ENCODE measurements at places on chromosomes 4 and X.

DNA sequence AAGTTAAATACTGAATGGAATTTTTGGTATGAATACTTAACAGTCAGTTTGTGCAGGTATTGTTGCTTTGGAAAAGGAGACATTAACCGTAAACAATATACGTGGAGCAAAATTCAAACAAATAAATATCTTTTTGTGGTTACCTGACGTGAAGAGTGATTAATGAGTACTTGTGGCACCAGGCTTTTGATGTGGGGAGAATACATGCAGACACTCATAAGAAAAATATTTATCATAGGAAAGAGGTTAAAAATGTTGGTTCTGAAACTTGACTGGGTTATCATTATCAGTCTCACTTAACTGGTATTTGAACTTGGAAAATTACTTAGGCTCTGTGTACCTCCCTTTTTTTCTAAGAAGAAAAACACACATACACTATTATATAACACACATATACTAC, 136.4 kb upstream of the NDST4 start:
- DNase-seq: no peak

DNA sequence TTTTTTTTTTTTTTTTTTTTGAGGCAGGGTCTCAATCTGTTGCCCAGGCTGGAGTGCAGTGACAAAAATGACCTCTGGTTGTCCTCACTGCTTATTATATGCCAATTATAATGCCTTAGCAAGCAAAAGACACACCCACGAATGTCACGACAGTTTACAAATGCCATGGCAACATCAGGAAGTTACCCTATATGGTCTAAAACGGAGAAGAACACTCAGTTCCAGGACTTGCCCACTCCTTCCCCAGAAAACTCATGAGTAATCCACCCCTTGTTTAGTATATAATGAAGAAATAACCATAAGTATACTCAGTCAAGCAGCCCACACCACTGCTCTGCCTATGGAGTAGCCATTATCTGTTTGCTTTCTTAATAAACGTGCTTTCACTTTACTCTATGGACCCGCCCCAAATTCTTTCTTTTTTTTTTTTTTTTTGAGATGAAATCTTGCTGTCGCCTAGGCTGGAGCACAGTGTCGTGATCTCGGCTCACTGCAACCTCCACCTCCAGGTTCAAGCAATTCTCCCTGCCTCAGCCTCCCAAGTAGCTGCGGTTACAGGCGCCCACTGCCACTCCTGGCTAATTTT, 106.2 kb downstream of the SMIM20 start:
- no peak for DNase-seq

DNA sequence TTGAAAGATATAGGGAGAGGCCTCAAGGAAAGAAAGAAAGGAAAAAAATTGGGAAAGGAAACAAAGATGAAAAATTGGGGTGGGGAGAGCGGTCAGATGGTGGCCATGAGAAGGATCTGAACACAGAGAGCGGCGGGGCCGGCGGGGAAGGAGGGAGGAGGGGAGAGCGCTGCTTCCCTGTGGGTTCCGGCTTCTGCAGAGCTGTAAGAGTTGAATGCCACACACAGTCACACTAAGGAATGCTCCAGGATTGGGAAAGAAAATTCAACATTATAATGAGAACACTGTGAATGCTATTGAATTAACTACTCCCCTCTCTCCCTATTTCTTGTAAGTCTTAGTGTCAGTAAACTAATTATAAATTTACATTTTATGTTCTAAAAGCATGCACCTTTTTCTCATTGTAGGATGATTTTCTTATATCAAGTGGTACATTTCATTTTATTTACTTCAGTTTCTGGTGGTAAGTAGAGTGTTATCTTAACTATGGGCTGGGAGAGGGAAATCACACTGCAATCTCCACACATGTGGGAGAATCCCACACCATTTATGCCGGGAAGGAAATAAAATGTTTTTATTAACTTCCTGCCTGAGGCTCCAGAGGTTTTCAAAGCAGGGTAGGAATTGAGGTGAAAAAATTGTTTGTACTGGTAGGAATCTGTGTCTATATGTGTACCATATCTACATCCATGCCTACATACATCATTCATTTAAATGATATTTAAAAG, 904 bp downstream of the F11 start:
- DNase-seq: no peak

GRCh38 chr4:16082426-16083240, 1.2 kb downstream of the PROM1 start:
- no peak for DNase-seq

- no peak for DNase-seq
Measured at GRCh38 chrX:84735025-84735424, 232.8 kb upstream of the HDX start.

DNA sequence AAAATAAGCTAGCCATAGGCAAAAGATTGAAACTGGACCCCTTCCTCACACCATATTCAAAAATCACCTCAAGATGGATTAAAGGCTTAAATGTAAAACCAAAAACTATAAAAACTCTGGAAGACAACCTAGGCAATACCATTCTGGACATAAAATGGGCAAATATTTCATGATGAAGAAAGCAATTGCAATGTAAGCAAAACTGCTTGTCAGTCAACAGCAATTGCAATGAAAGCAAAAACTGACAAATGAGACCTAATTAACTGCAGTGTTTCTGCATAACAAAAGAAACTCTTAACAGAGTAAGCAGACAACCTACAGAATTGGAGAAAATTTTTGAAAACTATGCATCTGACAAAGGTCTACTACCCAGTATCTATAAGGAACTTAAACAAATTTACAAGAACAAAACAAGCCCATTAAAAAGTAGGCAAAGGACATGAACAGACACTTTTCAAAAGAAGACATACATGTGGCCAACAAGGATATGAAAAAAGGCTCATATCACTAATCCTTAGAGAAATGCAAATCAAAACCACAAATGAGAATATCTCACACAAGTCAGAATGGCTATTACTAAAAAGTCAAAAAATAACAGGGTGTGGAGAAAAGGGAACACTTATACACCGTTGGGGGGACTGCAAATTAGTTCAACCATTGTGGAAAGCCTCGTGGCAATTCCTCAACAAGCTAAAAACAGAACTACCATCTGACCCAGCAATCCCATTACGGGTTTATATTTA, 46.7 kb downstream of the CFAP299 start:
- no peak for DNase-seq

GRCh38 chr4:96525898-96526297, 686.0 kb downstream of the PDHA2 start:
- no peak for DNase-seq

DNA sequence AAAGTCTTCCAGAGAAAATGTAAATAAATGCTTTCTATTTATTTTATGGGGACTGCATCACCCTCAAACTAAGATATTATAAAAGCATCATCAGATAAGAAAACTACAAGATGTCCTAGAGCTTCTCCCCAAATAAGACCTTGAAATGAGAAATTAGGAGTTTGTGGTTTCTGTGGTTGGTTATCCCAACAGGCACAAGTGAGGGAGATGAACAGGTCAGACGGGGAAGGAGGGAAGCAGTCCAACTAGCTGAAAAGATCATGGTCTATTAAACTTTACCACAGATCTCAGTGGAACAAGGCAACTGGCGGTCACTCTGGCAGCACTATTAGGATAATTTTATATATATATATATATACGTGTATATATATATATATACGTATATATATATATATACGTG, 319.3 kb upstream of the GRID2 start:
- DNase-seq: no peak

GRCh38 chr4:8754634-8755589, 116.7 kb downstream of the HMX1 start:
- no peak for DNase-seq

DNA sequence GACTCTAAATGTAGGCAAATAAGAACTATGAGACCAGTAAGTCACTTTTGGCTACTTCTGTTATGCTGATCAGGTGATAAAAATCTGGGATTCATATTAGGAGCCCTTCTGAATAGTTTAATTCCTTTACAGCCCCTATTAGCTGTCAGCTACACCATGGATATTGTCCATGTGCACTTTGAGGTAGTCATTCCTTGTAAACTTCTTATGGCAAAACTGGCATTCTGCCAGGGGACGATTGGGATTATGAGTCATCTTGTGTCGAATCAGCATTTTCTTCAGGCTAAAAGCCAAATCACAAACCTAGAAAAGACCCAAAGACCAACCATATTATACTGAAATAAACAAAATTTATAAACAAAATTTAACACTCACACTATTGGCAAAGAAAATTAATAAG, 227.6 kb downstream of the PRDM5 start:
- no peak for DNase-seq

DNA sequence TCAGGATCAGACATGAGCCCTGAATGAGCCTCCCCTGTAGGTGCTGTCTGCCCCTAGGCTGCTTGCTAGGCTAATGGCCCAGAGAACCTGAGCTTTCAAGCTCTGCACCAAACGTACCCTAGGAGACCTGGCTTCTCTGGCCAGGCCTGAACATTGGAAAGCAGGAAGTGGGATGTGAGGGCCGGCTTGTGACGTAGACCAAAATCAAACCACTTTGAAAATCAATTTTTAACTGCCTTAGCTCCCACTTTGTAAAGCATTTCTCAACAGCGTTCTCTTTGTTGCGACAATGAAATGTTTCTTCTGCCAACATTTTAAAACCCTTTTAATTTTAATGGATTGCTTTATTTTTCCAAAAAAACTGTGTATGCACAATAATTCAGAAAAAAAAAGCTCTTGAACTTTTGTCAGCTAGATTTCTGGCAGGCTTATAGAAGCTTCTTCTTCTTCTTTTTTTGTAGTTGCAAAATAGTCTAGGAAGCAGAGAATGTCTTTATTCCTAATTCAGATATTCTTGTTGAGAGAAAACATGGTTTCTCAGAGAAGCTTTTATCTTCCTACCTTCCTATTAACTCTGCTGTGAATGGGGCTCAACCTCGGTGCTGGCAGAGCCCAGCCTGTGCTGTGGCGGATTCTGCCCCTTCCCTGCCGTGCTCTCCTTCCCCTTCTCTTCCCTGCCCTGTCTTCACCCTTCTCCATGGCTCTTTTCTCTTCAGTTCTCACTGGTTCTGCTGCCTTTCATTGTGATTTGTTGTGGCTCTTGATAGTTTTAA, 145.2 kb upstream of the SFRP2 start:
- no peak for DNase-seq

GRCh38 chr4:57373991-57374390, 263.8 kb upstream of the IGFBP7 start:
- DNase-seq: no peak

GRCh38 chrX:11427453-11428071, 134.3 kb downstream of the AMELX start:
- DNase-seq: no peak

- DNase-seq: no peak
Measured at GRCh38 chrX:105098201-105098600, 122.3 kb downstream of the TEX13A start.

GRCh38 chr4:128835498-128836222, 26.2 kb downstream of the JADE1 start:
- DNase-seq: no peak

GRCh38 chrX:149021159-149021558, 483.9 kb downstream of the IDS start:
- no peak for DNase-seq

DNA sequence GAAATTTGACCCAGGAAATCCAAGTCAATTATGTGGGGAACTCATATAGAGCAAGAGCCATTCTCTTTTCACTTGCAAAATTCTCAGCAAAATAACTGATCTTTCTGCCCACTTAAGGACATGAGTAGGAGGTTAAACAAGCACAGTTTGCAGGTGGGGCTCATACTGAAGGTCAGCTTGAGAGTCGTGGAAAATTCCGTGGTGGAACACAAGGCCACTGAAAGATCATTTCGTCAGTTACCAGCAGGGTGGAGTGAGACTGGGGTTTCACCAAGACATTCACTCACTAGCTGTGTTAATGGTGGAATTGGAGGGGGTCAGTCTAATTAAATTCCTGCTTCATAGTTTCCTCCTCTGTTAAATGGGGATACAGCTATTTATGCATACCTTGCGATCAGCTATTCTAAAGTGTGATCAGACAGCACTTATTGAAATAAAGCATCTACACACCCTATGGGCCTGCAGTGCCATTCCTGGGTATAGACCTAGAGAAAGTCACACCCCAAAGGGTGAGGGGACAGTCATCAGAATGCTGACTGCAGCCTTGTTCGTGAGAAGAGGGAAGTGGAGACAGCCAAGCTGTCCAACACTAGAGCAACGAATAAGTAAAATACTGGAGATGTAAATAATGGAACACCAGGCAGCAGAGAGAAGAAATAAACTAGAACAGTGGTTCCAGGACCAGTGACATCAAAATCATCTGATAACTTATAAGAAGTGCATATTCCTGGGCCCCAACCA, 42.7 kb upstream of the CLNK start:
- DNase-seq: no peak

- DNase-seq: no peak
Measured at GRCh38 chr4:95193391-95194224, 355.2 kb downstream of the UNC5C start.

GRCh38 chr4:74426101-74426500, 18.8 kb upstream of the AREG start:
- no peak for DNase-seq

DNA sequence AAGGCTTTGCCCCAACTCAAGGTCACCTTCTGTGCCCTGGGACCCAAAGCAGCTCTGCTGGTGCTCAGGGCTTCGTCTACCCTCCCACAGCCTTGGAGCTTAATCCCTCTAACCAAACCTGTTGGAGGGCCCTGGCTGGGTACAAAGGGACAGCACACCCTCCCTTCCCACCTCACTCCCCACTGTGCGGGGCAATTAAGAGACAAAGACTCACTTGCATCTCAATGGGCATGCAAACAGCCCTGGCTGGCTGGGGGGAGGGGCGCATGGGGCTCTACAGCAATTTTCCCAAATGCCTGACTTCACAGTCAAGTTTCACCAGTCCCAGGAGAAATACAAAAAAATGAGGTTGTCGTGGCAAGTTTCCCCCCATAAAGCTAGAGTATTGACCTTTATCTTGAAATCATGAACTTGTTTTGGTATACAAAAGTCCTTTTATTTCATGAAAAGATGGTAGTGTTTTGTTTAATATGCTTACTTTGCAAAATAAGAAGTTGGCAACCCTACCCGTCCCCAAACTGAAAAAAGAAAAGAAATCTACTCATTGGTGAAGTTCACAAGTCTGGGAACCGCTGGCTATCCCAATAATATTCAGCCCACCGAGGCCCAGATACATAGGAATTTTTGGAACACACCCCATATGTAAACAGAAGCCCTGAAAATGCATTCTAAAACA, 4.1 kb upstream of the CD99L2 start:
- DNase-seq: no peak

DNA sequence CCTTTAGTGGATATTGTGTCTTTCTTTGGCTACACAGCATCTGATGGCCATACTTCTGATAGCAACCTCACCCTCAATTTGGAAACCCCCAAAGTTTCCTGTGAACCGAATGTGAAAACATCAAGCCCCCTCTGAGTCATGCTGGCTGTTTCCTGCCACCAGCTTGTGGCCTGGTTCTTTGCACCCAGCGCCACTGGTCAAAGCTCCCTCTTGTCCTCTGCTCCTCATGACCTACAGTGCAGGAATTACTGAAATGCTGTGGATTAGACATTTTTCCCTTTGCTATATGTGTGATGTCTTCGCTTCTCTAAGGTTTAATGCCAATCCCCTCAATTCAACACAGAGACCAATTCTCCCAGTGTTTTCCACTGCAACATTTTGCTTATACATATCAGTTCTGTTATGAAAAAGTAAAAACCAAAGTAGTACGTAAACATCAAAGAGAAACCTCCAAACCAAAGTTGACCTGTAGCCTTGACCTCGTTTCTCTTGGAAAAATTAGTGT, 224.0 kb upstream of the TENM3 start:
- no peak for DNase-seq

All from caudate nucleus (tissue), 63 donors.